ENCODE measurements at places on chromosomes 12 and 14.

- no peak for DNase-seq
Observed at GRCh38 chr12:61530456-61530855, 729.7 kb upstream of the USP15 start.

GRCh38 chr12:19014240-19014639 lies 115.3 kb upstream of the PLEKHA5 start:
- no peak for DNase-seq

GRCh38 chr14:105850853-105851581 lies 324.6 kb downstream of the TMEM121 start:
- no peak for DNase-seq

DNA sequence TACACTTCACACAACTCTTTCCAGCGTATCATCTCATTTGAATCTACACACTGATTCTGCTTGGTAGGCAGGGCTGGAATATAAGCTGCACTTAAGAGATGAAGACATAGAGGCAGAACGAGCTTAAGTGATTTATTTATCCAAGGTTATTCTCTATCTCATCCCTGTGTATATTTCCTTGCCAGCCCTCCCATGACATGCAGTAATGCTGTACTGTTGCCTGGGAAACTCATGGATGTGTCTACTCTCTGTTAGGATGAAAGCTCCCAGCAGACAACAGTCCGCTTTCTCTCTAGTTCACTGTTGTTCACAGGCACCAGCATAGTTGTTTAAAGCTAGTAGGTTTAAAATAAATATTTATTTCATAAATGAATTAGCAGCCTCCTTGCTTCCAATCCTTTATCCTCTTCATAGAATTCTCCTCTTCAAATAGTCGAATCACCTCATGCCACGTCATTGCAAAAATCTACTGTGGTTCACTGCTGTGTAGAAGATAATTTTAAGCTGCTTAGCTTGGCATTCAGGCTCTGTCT lies 25.4 kb downstream of the FGF6 start:
- no peak for DNase-seq

- no peak for DNase-seq
Observed at GRCh38 chr12:93857279-93857938, 180.2 kb downstream of the CRADD start.

All from adrenal gland (tissue), 19 donors.